Stimulated activated CD4-positive, alpha-beta T cell treated with anti-CD3 and anti-CD28 coated beads, Interleukin-4, amount 100 ng/mL, for 1 hour (primary cell): ENCODE measurements at places on chromosomes 2 and 18.

GRCh38 chr2:148338541-148338940 lies 306.0 kb upstream of the EPC2 start:
- DNase-seq: no peak

- DNase-seq: no peak
These were observed at the start of gene CHRNG for GRCh38 chr2:232539298-232540231. CHRNG (plus strand) TSS chr2:232539692; CDS start chr2:232539748, 56 bp downstream.

DNA sequence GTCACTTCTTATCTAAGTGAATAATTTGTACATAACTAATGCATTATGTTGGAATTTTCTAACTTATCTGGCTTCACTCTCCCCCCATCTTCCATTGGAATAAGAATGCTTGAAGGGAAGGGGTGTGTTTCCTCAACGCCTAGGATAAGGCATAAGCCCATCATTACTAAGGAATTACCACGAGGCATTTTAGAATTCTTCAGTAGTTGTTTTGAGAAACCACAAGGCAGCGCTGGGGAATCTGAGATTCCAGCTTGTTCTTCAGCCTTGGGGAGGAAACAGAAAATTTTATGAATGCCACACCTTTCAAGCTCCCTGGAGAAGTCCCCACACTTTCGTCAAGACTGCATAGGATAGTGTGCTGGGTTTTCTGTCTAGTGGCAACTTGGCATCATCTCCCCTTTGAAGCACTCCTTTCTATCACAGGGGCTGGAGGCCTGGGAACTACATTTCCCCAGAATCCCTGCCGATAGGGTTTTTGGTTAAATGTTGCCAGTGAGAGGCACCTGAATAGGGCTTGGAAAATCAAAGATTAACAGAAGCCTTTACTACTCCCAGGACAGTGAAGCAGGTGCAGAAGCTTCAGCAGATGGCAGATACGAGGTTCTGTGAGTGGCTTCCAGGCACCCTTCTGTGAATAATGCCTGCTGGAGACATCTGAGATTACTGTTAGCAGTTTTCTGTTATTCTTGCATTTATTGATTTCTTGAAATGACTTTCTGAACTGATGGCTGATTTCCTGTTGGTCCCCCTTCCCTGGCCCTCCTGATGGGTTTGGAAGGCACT lies 192.7 kb upstream of the REV1 start:
- DNase-seq: no peak

DNA sequence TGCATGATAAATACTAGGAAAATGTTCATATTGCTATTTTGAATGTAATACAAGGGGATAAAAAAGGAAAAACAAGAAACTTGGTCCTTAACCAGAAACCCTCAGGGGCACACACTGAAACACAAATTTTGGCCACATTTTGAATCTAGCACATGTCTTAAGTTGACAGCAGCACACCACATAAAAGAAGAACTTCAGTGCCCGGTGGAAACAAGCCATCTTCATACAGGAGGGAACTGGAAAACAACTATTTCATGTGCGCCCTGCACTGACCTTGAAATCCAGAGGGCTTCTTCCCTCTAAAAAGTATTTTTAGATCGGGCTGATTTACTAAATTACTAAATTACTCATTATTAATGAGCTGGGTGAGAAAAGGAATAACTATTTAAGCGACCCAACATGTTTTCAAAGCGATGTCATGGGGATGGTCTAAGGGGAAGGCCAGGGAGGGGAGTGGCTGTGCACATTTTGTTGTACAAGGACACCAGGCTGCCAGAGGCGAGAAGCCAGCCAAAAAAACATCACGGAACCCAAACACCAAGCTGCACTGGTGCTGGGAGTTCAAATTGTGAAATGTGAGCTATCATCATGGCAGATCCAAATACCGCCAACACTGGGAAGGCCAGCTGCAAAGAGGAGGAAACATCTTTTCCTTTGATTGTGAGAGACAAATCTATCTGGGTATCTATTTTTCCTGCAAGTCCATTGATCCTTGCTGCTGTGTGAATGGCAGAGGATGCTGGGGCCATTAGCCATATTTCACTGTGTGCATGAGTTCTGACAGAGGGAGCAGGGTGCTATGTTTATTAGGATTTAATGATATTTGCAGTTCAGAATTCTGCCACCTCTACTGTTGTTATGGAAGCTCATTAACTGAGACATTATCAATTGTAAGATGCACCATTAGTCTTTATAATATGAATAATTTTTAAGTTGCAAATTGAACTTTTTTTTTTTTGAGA lies 150.7 kb upstream of the LMAN1 start:
- no peak for DNase-seq

DNA sequence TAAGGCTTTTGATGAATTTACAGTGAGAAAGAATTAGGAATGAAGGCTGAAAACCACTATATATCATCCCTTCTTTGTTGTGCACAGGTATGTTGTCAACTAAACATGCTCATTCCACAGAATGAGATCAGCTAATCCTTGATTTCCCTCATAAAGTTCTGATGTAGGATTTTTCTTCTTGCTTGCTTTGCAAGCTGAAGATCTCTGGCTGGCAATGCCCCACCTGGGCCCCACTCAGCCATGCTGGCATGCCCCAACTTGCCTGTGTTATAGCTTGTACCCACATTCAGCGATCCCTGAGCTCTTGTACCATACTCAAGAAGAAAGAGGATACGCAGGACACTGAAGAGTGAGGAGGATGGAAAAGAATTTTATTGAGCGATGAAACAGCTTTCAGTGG lies 18.0 kb upstream of the SERPINB11 start:
- no peak for DNase-seq

- DNase-seq: no peak
These were observed 584.5 kb upstream of the LRRTM1 start for GRCh38 chr2:80889009-80889408.

- peak; percentile 19 for DNase-seq
These were observed 16.9 kb upstream of the ZCCHC2 start for GRCh38 chr18:62505669-62506494.

DNA sequence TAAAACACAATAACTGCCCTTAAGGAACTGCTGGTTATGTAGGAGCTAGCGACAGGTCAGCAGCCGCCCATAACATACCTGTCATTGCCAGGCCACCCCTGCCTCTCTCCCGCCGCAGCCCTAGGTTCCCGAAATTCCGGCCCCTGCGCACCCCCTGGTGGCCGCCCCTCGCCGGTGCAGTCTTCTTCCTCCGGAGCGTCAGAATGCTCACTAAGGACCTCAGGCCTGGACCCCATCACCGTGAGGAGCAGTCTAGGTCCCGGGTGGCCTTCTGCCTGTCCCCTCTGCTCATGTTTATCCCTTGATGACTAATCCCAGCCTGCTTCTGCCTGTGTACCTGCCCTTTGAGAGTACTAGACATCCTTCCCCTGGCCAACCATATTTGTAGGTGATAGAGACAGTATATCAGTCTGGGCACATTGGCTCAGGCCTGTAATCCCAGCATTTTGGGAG lies 115.7 kb upstream of the SLC1A4 start:
- peak; percentile 81 for DNase-seq

- DNase-seq: no peak
These were observed 129.4 kb upstream of the HNMT start for GRCh38 chr2:137834760-137835379.

- no peak for DNase-seq
These were observed 175.4 kb downstream of the PTGR3 start for GRCh38 chr18:75033516-75033915.

- no peak for DNase-seq
These were observed 53.3 kb upstream of the ACAA2 start for GRCh38 chr18:49866680-49867079.

GRCh38 chr2:63736354-63736753 lies 105.3 kb upstream of the UGP2 start:
- DNase-seq: no peak

- no peak for DNase-seq
These were observed 3.8 kb upstream of the ARID5A start for GRCh38 chr2:96532641-96533291.

- no peak for DNase-seq
These were observed 555.0 kb upstream of the GYPC start for GRCh38 chr2:126100962-126101361.

DNA sequence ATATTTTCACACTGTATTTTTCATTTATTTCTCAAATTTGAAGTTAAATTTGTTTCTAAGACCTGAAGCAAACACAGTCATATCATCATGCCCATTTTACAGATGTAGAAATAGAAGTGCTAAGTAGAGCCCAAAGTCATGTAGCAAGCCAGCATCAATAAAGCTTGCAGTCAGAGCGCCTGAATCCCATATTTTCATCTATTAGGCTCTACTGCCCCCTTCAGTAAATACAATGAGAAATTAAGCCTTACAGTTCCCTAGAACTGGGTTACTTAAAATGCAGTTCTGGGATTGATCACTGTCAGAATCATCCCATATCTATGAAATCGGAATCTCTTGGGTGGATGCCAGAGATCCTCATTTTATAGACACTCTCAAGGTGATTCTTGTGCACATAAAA lies 419.9 kb downstream of the TGIF1 start:
- DNase-seq: no peak

DNA sequence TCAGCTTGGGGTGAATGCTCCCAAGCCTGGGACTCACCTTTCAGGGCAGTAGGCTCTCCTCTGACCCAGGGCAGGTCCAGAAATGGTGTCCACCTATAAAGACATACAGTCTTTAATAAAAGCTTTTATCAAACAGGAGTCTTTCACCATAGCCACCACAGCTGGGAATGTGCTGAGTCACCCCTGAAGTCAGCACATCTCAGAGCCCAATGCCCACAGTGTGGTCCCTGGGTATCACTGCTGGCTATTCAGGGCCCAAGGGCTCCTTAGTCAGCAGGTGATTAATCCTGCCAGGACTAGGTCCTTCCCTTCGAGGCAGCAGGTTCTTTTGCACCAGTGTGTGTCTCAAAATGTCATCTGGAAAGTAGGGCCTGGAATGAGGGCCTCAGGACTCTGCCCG lies 181.9 kb downstream of the MEMO1 start:
- DNase-seq: no peak

GRCh38 chr2:41377837-41378236 lies 670.0 kb upstream of the PKDCC start:
- no peak for DNase-seq
